ENCODE measurements at places on chromosomes 7 and 10.

- DNase-seq = no peak
Observed at GRCh38 chr7:77697535-77697831, 1.2 kb downstream of the RSBN1L start.

GRCh38 chr7:71482284-71482683 lies 350.3 kb downstream of the GALNT17 start:
- DNase-seq = no peak

DNA sequence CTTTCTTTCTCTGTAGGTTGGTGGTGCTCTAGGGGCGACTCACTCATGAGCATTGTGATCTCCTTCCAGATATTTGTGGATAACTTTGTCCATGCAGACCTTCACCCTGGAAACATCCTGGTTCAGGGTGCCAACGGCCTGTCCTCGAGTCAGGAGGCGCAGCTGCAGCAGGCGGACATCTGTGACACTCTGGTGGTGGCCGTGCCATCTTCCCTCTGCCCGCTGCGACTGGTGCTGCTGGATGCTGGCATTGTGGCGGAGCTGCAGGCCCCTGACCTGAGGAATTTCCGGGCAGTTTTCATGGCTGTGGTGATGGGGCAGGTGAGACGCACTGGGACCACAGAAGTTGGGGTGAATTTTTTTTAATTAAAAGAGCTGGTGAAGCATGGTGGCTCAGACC lies 9.6 kb upstream of the NDUFB2 start:
- no peak for DNase-seq

GRCh38 chr7:124013306-124013705 lies 19.6 kb downstream of the TMEM229A start:
- no peak for DNase-seq

DNA sequence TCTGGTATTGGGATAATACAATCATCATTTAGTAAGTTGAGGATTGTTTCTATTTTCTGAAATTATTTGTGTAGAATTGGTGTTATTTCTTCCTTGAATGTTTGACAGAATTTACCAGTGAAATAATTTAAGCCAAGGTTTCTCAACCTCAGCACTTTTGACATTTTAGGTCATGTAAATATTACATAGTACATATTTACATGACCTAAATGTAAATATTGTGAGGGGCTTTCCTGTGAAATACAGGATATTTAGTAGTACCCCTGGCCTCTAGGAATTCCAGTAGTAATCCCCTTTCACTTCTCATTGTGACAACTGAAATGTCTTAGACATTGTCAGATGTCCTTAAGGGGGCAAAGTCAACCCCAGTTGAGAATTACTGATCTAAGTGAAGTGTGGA lies 59.8 kb downstream of the TBC1D12 start:
- DNase-seq = no peak

DNA sequence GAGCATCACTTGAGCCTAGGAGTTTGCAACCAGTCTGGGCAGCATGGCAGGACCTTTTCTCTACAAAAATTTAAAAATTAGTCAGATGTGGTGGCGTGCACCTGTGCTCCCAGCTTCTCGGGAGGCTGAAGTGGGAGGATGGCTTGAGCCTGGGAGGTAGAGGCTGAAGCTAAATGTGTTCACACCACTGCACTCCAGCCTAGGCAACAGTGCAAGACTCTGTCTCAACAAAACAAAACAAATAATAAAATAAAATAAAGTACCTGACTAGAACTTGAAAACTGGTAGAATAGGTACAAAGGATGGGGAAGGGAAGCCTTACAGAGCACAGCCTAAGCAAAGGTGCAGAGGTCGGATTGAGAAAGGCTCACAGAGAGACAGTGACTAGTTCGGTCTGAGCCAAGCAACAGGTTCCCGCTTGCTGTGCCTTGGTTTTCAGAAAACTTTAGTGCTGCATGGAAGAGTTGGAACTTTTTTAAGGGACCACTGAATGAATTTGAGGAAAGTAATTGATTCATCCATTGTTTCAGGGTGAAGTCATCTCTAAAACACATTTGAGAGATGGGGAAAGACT lies 100.1 kb upstream of the STK17A start:
- peak; percentile 8 for DNase-seq

DNA sequence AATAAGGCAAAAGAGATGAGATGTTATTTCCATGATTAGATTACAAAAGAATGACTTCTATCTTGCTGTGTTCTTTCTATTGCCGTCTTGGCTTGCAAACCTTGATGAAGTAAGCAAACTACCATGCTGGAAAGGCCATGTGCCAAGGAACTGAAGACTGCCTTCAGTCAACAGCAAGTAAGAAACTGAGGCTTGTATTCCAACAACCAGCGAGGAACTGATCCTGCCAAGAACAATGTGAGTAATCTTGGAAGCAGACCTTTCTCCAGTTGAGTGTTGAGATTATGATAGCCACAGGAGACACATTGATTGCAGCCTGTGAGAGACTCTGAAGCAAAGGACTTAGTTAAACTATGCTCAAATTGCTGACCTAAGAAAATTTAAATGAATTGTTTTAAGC lies 164.6 kb upstream of the GRM3 start:
- no peak for DNase-seq

DNA sequence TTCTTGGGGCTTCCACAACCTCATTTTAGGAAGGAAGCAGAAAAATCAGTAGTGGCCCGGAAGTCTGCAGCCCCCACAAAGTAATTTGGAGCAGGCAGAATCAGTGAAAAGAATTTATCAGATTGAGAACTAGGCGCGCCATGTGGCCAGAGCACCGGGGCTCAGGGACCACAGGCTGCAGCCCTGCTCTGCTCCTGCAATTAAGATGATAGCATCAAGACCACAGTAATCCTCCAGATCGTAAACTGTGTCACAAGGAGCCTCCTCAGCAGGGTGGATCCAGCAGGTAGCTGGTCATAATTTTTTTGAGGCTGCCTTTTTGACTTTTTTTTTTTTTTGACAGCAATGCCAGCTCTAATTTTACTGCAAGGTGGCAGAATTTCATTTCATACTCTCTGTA lies 209.0 kb upstream of the ZMIZ1 start:
- no peak for DNase-seq

- no peak for DNase-seq
Observed at GRCh38 chr10:91601212-91601611, 31.7 kb downstream of the PPP1R3C start.

DNA sequence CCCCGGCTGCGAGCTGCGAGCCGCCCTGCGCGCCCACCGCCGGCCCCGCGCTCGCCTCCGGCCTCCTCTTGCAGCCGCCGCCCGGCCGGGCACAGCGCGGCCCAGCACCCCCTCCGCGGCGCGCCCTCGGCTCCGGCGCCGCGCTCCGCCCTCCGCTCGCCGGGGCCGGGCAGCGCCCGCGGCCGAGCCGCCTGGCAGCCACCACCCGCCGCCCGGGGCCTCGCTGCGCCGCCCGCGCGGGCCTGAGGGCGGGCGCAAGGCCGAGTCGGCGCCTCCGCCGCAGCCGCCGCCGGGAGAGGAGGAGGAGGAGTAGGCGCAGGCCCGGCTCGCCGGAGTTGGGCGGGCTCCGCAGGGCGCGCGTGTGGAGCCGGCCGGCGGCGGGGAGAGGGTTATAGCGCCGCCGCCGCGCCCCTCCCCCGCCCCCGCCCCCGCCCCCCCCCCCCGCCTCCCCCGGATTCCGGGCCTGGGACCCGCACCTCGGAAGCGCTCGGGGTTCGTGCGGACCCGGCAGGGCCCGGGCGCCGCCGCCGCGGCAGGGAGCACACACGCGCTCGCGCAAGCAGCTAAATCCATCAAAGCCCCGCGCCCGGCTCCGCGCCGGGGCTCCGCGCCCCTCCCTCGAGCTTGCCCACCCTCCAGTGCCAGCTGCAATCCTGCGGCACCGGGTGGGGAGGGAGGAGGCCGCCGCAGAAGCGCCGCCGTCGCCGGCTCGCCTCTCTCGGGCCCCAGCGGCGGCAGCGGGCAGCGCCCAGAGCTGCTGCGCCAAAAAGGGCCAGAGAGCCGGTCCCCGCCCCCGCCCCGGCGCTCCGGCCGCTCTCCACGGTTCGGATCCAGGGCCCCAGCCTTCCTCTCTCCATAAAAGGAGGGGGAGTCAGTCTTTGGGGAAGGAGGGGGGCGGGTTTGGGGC lies at the start of gene PDGFA:
Gene PDGFA (minus strand): TSS at position 363 of the 907 bp plus-strand sequence. CDS start 845 bp downstream, outside the sequence.
- peak; percentile 70 for DNase-seq

- no peak for DNase-seq
Observed at GRCh38 chr7:108147031-108147563, 16.9 kb upstream of the LAMB4 start.

DNA sequence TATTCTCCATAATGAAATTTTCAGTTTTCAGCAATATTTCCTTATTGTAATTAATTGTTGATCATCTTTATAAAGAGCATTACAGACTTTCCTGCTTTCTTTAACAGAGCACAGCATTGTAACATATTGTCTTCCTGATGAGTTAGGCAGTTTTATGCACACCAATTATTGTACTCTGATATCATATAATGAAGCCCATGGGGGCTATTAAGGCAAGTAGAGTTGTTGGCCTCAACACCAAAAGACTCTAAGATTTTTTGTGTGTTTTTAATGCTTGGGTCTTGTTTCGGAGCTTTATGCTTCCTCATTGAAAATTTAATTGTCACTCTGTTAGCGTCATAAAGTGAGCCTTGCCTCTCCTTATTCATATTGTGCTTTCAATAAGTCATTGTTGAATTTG lies 49.2 kb upstream of the ARID5B start:
- no peak for DNase-seq

DNA sequence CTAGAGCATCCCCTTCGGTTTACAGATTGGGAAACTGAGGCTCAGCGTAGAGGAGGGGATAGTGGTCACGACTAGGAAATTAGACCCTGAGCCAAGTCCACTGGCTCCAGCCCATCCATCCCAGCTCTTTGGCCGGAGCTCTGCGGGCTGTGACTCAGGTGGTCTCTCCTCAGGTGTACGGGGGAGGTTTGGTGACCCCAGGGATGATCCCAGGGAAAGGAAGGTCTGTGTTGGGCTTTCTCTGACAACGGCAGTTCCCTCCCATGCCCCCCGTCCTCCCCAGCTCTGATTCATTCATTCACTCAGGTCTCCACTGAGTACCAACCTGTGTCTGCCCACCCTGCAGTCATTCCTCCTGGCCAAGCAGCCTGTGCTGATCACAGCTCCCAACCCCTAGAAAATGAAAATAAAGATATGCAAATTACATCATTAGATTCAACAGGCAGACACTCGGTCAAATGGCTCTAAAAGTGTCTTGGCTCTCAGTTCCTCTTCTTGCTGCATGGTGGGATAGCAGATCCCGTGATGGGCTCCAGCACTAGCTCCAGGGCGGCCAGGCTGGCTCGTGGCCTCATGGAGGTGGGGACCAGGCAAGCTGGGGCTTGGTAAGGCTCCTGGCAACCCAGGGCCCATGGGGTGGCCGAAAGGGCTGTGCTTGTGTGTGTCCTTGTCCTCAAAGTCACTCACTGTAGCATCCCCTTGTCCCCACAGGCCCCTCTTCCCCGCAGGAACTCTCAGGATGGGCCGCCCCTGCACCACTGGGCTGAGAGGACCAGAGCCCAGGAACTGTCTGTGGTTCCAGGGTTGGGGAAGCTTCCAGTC lies 37.8 kb downstream of the CLRN3 start:
- DNase-seq = no peak

GRCh38 chr10:13701157-13701919 lies 114.6 kb downstream of the PRPF18 start:
- no peak for DNase-seq
